Right renal pelvis (tissue), 4 donors: ENCODE measurements at places on chromosomes 3 and 15.

GRCh38 chr3:9250236-9250635 is 790 bp upstream of the SRGAP3 start:
- DNase-seq, result no peak

DNA sequence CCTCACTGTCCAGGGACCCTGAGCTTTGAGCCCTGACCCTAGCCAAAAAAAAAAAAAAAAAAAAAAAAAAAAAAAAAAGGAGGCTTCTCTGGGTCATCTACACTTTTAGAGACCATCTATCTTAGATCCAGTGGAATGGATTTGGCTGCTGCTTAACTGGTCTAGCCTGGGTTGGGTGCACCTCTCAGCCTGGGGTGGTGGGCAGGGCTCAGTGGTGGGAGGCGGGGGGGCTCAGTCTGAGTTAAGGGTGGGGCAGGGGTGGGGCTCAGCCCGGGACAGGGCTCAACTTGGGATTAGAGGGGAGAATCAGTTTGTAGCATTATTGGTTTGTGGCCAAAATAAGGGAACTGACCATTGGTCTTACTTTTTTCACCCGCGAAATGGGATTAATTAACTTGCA is 139.2 kb downstream of the TPRA1 start:
- DNase-seq, result no peak

GRCh38 chr15:70311821-70312220 is 214.1 kb upstream of the TLE3 start:
- DNase-seq, result no peak

- DNase-seq, result peak; percentile 49
These were observed 129.8 kb downstream of the PPM1L start for GRCh38 chr3:160885791-160886286.

DNA sequence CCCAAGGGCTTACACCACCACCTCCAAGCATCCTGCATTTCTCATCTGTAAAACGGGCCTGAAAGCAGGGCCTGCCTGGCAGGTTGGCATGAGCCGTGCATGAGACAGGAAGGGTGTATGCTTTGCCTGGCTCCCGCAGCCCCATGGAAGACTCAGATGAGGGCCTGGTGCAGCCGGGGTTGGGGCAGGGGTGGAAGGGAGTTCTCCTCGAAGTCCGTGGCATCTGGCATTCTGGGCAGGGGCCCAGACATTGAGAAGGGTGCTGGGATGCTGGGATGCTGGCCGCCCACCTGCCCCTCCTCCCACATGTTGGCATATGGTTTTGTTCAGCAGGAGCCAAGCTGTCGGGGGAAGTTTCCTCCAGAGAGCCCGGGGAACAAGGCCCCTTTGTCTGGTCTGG is 13.0 kb upstream of the FBLN2 start:
- DNase-seq, result no peak

DNA sequence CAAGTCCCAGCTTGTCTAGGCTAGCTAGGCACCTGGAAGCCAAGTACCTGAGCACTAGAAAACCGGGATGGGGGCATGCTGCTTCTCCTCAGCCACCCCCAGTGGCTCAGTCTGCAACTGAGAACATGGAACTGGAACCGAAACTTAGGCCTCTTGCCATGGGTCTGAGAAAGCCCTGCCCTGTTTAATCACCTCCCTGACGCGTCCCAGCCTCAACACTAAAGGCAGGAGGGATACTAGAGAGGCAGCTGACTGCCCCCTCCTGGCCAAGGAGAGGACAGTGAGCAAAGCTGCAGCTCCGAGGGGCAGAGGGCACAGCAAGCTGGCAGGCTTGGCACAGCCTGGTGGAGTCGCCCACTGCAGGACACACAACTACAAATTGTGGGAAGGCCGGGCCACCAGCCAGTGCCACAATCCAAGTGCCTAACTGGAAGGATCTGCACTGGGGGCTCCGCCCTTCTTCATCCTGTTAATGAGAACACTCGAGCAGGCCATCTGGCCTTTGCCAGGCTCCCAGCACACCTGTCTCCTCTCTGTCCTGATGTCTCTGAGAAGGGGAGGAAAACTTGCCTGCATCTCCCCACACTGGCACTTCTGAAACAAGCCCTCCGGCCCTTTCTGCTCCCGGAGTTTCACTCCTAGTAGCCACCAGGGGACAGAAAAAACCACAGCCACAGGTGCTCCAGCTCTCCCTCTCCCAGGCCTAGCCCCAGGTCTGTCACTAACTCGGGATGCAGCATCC is 53.7 kb downstream of the BDH1 start:
- no peak for DNase-seq

DNA sequence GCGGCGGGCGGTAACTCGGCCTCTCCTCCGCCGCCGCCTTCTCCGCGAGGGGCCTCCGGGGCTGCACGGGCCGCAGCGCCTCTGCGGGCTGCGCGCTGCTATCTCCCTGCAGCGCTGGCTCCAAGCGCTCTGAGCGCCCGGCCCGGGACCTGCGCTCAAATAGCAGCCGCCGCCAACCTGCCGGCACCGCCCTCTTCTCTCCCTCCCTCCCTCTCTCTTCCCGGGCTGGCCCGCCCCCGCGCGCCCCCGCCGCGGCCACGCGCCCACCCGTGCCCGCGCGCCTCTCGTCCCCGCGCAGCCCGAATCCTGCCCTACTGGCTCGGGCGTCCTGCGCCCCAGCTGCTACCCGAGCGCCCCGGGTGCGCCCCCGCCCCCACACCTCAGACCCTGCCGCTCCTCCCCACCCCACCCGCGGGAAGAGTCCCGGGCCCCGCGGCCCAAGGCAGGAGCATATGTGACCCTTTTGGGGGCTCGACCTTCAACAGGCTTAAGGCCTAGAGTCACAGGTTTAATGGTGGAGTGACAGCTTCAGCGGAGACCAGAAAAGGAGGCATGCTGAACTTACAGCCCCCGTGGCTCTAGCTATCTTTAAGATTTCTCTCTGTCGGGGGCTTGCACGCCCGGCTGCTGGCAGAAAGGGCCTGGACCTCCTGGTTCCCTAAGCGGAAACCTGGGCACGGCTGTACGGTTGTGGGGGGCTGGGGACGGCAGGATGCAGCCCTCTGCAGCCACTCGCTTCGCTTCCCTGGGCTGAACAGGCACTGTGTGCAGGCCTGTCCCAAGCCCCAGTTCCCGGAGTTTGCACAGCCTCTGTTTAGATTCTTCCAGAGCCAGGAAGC is at the start of gene CACNA2D2:
CACNA2D2 (minus strand) TSS at position 131 of the 839 bp plus-strand sequence. CDS start 211 bp downstream, outside the sequence.
- no peak for DNase-seq

DNA sequence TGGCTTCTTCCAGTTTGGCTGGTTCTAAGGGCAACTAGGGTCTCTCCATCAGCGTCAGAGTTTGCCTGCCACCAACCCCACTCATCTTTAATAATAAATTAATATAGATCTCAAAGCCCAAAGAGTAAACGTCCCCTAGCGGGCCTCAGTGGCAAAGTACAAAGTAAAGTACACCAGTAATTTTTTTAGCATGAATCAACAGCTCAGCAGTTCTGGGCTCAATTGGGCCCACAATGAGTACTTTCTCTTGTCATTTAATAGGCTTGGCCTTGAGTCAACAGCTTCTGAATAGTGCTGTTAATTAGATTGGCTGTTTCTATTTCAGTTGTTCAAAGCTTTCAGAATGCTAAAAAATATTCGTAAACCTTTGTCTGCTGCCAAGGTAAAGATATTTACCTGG is 89.0 kb upstream of the PFN2 start:
- no peak for DNase-seq

GRCh38 chr3:129888771-129889170 is 4.7 kb downstream of the TMCC1 start:
- DNase-seq, result no peak

DNA sequence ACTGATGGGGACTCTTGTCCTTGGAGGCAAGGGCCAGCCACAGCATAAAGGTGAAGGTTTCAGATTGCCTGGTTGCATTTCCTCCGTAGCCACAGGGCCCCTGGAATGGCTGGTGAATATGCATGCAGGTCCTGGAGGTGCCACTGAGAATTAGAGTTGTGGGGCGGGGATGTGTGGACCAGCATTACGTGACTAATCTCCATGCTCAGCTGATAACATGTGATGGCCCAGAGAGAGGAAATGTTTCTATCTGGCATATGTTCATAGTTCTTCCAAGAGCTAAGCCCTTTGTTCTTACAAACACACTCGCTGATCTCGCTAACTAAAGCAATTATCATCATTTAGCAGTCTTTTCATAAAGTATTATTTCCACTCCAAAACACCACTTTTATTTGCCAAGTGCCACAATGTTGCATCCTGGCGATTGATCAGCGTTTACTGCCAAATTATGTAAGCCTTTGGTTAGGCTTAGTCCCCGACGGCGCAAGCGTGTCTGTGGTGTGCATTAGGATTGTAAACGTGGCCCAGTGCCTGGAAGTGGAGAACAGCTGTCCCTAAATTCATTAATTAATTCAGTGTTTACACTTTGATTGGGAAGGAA is 55.9 kb downstream of the CGNL1 start:
- no peak for DNase-seq

GRCh38 chr3:156750874-156751245 is 75.3 kb upstream of the LEKR1 start:
- no peak for DNase-seq

GRCh38 chr15:61653110-61653509 is 407.1 kb downstream of the VPS13C start:
- no peak for DNase-seq

GRCh38 chr3:61699622-61700021 is 138.3 kb downstream of the PTPRG start:
- no peak for DNase-seq

DNA sequence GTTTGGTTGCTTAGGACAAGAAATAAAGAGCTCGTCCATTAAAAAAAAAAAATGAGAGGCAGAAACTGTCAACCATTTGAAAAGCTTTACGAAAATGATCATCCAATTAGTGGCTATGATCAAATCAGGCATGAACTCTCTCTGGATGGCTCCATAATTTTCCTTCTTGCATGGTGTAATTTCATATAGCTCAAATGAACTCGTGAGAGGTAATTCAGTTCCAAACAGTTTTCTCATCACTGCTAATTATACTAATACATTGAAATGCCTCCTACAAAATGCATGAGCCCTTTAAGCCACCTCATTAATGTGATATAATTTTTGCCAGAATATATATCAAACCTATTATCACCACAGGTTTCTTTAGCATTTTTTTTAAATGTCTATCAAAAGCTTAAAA is 239.5 kb upstream of the MEIS2 start:
- DNase-seq, result no peak

DNA sequence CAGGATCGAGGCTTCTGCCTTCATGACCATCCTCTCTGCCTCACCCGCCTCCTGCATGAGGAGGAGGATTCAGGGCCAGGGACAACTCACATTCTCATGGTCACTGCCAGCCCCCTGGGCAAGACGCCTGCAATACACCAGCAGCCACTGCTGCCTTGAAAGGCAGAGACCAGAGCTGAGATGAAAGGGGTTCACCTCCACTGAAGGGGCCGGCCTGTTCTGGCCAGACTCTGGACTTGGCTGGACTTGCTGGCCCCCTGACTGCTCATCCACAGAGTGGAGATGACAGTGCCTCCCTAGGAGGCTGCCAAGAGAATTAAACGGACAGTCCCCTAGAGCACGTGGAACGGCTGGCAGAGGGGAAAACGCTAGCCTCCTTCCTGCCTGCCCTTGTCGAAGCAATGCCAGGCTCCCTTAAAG is 35.2 kb downstream of the MGLL start:
- no peak for DNase-seq

DNA sequence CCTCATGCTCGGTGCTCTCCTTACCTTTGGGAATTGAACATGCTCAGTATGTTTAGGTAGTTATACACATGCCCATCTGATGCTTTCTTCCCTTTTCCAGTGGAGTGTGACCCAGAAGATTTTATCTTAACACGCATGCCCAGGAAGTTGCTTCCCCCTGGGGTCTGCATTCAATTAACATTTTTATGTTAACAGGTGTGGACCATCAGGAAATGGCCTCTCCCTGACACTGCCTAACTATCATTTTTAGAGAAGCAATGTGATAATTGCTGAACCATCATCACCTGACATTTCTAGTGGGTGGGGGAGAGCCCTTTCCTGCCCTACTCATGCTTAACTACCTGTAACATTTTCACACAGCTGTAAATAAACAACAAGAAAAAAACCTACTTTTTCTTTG is 55.1 kb upstream of the TGFBR2 start:
- no peak for DNase-seq

DNA sequence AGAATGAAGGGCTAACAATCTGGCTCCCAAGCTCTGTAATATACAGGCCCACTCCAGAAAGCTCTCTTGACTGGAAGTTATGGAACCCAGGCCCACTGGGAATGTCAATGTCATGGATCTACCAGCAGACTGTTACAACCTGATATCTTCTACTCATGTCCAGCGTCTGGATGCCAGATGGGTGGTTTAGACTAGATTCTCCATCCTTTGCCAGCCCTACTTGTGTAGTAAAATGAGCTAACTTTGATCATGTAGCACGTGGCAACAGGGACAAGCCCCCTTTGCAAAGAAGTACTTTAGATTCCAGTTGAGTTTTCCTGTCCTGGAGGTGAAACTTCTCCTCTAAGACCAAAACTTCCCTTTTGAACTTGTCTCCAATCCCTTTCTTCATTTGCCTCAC is 55.1 kb downstream of the HEG1 start:
- no peak for DNase-seq

DNA sequence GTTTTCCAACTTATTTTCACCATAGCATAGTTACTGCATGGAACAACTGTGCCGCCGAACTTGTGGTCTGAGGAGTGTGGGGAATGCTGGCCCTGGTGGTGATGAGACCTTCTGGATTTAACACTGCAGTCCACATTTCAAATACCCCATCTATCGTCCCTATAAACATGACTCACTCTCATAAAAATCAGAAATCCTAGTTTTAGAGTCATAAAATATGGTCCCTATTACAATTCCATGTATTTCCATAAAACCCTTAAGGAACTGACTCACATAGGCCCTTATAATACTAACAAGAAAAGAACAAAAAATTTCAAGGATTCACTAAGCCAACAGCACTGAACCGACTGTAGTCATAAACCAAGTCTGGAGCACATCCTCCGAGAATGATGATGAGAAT is 147.2 kb downstream of the FOXP1 start:
- no peak for DNase-seq

- DNase-seq, result no peak
These were observed 15.7 kb upstream of the TM2D3 start for GRCh38 chr15:101667881-101668280.

DNA sequence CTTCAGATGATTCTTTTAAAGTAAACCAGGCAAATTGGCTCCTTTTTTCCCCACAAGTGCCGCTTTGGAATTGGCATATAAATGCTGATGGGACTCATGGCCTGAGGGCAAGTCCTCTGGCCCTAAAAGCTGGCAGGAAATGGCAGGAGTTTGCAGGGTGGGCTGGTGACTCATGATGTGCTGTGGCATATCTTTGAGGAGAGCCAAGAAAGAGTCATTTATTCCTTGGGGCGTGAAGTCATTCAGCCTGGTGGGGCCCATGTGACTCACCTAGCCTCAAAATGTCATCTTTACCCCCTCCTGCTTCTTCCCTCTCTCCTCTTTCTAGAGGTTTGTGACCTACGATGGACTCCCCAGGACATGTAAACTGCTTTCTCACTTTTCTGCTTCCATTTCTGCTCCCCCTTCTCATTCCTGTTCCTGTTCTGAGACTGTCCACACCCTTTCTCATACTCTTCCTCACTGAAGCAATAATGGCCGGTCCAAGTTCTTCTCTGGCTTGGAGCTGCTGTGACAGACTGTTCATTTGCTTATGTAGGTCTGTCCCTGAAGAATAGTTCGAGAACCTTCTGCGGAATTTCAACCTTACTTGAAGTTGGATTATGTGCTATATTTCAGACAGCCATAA is 326.1 kb downstream of the SATB1 start:
- DNase-seq, result no peak
